ENCODE measurements at places on chromosomes 2 and 18.
A peak's percentile ranks its signal among the peaks of the same experiment; 100 is the strongest.

GRCh38 chr2:25972049-25972823, 10.1 kb downstream of the KIF3C start:
- DNase-seq = no peak

GRCh38 chr18:47731276-47731675, 199.2 kb downstream of the SMAD2 start:
- no peak for DNase-seq

DNA sequence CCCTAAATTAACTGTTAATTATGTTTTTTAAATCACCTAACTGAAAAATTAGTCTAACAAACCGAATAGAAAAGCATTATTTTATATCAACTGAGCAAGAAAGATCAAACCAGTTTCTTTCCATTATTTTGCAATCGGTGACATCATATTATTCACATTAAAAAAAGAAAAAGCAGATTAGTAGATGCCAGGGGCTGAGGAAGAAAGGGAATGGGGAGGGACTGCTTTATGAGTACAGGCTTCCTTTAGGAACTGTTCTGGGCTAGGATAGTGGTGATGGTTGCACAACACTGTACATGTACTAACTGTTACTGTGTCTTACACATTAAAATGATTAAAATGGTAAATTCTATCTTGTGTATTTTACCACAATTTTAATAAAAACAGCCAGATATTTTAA, 59.3 kb downstream of the COBLL1 start:
- DNase-seq = no peak

DNA sequence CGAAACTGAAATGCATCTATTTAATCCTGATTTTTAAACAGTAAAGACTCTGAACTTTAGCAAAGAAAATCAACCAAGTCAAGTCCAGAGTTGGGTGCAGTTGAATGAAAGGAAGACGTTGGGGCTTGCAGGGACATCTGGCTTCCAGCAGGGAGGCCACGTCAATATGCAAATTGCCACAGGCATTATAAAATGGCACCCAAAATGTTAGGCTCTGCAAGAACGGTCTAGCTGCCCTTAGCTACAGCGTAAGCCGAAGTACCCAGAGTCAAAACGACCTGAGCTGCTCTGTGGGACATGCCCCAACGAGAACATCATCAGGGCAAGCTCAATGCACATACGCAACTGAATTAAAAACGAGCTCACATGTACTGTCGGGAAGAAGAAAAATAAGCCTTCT, 30.7 kb downstream of the DOCK10 start:
- no peak for DNase-seq

DNA sequence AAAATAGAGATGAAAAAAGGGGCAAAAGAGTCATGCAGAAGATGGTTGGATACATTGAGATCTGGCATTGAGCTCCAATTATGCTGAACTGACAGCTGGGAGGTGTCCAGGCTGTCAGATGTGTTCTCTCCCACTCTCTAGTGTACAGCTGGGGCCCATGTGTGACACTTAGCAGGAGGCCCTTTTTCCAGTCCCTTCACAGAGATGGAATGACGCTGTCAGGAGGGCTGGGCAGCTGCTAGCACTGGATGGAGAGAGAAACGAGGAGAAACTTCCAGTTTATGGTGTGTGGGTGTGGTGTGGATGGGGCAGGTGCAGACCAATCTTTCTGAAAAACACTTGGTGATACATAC, 437.7 kb upstream of the HS6ST1 start:
- no peak for DNase-seq

GRCh38 chr2:13581471-13581870, 864.7 kb downstream of the TRIB2 start:
- DNase-seq = no peak

DNA sequence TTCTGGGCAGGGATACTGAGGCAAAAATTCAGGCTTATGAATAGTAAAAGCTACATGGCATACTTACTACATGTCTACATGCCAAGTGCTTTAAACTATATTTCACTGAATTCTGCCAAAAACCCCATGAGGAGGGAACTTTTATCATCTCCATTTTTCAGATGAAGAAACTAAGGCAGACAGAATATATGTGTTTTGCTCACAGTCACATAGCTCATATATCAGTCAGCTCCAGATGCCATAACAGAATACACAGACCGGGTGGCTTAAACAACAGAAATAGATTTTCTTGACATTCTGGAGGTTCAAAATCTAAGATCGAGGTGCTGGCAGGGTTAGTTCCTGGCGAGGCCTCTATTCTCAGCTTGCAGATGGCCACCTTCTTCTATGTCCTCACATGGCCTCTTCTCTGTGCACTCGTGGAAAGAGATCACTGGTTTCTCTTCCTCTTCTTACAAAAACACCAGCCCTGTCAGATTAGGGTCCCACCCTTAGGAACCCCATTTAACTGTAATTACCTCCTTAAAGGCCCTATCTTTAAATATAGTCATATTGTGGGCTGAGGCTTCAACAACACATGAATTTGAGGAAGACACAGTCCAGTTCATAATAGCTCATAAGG, 27.1 kb upstream of the CREB1 start:
- DNase-seq = no peak

- DNase-seq = no peak
Observed at GRCh38 chr18:77164026-77164425, 31.4 kb upstream of the MBP start.

DNA sequence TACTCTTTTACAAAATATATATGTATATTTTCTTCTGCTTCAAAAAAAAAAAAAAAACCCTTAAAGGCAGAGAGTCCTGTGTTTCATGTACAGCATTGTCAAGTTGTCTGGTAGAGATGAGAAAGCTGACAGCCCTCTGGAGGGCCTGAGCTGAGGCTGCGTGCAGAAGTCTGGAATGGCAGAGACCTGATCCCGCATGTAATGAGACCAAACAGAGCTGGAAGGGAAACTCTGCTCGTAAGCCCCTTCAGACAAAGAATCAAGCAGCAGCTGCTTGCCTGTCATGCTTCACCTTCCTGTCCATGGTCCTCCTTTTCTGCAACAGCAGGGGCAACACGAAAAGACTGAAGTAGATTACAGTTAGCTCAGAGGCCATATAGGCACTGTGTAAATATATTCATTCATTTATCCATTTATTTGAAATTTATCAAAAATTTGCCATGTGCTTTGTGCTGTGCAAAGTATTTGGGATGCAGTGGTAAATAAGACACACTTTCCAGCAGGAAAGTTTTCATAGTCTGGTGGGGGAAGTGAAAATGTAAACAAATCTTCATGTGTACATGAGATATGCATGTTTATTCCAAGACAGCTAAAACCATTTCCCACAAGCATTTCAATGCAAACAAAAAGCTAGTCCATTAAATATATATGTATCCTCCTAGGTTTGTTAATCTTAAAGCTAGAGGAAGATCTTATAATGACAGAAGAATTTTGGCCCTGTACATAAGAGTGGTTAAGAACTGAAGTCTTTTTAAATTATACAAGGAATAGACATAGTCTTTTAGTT, 912.7 kb downstream of the CPS1 start:
- DNase-seq = no peak

- peak; percentile 37 for DNase-seq
Observed at GRCh38 chr2:219402665-219403515, 15.2 kb upstream of the DNPEP start.

- DNase-seq = no peak
Observed at GRCh38 chr2:215680605-215681598, 245.0 kb upstream of the FN1 start.

- DNase-seq = no peak
Observed at GRCh38 chr2:96423291-96423690, 81.9 kb downstream of the NEURL3 start.

DNA sequence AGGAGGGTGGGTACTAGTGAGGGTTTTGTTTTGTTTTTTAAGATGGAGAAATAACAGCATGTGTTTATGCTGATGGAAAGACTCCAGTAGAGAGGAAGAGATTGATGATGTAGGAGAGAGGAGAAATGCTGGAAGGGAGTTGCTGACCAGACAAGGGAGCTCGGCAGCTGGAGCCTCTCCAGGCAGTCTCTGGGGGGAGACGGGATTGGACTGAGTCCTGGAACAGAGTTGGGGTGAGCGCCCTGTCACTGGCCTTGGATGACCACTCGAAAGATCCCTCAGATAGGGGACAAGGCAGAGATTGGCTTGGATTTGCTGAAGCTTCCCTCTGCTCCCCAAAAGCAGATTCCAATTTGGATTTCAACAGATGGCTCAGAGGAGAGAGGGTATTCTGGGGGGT, 197.7 kb downstream of the NAPG start:
- no peak for DNase-seq

- DNase-seq = no peak
Observed at GRCh38 chr2:9758741-9759140, 84.5 kb upstream of the TAF1B start.

DNA sequence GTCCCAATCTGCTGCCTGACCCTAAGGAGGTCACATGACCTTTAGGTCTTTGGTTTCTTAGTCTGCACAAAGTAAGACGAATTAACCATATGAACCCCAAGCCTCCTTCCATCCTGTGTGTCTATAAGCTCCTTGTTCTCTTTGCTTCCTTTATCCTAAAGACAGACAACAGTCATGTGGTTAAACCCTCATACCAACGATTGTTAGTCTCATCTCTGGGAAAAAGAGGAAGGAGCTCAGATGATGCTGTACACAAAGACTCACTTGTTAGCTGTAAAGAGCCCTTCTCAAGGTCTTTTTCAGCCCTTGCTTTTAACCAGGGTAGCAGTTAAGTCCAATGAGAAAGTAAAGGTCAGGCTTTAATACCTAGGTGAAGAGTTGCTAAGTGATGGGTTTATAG, 443.7 kb downstream of the TNS1 start:
- DNase-seq = no peak

- DNase-seq = no peak
Observed at GRCh38 chr18:11980163-11980493, 1.2 kb upstream of the IMPA2 start.

DNA sequence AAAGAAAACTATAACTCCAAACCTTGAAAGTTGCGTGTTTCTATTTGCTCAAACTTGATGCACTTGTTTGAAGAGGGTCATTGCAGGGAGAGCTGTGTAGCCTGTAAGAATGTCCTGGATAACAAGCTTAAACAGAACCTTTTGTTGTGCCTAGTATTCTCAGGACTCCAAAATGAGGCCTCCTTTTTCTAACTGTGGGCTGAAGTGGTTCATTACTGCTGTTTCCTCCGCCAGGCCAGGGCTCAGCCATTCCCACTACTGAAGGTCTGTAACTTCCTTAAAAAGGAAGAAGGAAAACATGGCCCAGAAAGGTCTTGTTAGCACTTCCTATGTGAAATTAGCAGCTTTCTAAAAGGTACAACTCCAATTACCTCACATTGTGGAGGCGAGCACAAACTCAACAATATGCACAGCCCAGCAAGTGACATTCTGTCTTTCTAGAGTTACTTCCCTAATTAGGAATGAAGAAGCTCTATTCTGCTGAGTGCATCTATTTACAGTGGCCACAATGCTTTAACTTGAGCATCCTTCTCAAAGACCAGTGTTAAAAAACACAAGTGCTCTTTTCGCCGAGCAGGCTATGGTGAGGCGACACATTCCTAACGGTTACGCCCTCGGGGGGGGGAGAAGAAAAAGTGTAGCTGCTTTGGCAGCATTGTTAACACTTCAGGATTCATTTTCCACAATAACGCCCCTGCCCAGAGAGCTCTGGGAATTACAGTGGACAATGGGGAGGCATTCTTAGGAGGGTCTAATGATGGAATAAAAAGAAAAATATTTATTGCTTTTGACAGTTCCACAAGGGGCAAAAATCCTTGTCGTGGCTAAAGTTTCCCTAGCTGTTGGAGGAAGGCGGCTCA, 136.9 kb upstream of the SIX3 start:
- no peak for DNase-seq

DNA sequence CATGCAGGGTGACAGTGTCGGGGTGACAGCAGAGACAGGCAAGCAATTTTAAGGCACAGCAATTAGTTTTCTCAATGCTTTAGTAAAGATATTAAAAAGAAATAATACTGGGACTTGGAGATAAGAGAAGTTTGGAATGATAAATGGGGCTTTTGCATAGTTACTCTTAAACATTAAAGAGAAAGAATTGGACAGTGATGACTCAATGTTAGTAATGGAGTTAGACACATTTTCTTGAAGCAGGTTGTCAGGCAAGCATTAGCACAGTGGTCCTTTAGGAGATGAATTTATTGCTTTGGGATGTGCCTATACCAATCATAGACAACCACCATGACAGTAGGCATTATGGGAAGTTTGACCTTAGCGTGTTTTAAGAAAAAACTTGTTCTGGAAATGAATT, 228.3 kb upstream of the RAB12 start:
- no peak for DNase-seq

DNA sequence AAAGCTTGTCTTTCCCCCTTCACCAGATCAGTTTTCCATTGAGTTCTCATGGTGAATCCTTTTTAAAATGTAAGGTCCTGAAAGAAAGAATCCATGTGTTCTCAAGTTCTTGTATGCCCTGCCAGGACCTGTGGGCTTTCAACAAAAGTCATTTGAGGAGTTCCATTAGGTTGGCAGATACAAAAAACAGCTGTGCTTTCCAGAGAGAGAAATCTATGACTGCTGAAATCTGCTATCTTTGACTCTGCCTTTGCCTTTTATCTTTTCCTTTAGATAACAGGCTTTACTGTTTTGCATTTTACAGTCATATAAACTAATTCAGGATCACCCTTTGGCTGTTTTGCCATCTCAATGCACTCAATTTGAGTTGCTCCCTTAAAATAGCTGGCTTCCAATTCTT, 59.7 kb downstream of the CXCR4 start:
- no peak for DNase-seq

GRCh38 chr2:171791361-171791760, 102.7 kb downstream of the SLC25A12 start:
- DNase-seq = no peak

DNA sequence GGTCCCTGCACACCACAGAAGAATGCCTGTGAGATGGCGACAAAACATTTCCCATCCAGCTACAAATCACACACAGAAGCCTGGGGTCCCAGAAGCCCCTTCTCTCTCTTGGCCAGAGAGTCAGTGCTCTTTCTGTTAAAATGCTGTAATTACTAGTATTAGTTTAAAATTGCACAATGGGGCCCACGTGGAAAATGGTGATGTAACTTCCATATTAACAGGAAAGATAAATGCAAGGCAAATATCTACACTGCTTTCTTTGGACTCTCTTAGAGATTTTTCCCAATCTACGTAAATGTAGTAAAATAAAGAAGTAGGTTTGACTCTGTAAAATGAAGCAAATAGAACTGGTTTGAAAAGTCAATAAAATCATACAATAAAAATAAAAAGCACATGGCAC, 113.9 kb upstream of the TFCP2L1 start:
- no peak for DNase-seq
